ENCODE measurements at places on chromosomes 5 and 9.

- DNase-seq: no peak
Observed at GRCh38 chr9:128742401-128742800, 18.5 kb upstream of the ZDHHC12 start.

GRCh38 chr9:8088477-8088876, 288.9 kb upstream of the DMAC1 start:
- DNase-seq: no peak

- DNase-seq: no peak
Observed at GRCh38 chr5:126718236-126718868, 58.6 kb upstream of the LMNB1 start.

DNA sequence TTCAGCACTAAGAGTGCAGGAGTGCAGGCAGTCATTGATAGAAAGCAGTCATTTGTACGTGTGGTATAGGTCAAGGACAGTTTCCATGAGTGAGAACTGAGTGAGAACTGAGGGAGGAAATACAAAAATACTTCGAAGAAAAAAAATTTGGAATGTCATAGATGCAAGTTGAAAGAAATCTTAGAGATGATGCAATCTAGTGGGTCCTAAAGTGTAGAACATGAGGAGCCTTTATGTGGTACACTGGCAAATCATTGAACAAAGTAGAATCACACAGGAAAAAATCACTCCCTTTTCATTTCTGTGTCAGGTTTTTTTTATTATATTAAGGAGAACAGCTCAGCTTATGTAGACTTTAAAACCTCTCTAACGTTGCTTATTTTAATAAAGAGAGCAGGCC, 26.4 kb upstream of the SLC1A1 start:
- DNase-seq: no peak

DNA sequence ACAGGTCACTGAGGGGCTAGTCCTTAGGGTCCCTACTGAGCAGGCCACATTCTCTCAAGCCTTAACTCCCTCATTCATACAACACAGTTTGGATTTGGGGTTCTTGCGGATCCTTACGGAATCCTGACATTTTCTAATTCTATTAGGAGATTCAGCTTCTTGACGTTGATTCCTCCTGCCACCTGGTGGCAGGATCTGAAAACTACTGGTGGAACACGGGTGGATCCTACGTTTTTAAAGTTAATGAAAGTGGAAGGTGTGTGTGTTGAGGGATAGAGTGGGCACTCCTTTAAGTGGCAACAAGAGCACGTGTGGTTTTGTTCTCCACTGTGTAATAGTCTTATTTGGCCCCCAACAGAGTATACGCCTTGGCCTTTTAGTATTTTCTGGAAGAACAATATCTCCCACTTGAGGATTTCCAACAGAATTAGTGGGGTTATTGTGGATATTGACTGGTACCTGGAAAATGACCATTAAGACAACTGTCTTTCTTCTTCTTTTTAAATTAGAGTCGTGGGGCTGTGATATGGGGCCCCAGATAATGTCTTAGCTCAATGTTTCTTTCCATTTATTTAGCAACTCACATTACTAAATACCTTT, 25.2 kb downstream of the SLC28A3 start:
- peak; percentile 10 for DNase-seq

DNA sequence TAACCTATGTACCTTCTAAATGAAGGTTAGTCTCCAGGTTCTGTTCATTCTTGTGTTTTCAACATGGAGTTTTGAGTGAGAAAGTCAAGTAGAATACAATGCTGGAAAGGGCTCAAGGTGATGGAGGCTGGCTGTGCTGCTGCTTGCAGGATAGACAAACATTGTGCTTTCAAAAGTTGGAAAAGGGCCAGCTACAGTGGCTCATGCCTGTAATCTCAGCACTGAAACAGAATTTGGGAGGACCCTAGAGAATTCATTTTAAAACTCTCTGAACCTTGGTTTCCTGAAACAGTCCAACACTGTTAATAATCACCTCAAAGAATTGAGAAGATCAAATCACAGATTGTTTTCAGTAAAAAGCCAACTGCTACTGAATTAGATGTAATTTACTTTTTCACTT, 15.4 kb upstream of the IARS1 start:
- DNase-seq: no peak

- no peak for DNase-seq
Observed at GRCh38 chr5:150303660-150304386, 1.1 kb upstream of the ARSI start.

GRCh38 chr5:163504079-163504931, 1.1 kb upstream of the MAT2B start:
- peak; percentile 20 for DNase-seq

- DNase-seq: no peak
Observed at GRCh38 chr5:123093111-123093600, 4.1 kb downstream of the PRDM6 start.

DNA sequence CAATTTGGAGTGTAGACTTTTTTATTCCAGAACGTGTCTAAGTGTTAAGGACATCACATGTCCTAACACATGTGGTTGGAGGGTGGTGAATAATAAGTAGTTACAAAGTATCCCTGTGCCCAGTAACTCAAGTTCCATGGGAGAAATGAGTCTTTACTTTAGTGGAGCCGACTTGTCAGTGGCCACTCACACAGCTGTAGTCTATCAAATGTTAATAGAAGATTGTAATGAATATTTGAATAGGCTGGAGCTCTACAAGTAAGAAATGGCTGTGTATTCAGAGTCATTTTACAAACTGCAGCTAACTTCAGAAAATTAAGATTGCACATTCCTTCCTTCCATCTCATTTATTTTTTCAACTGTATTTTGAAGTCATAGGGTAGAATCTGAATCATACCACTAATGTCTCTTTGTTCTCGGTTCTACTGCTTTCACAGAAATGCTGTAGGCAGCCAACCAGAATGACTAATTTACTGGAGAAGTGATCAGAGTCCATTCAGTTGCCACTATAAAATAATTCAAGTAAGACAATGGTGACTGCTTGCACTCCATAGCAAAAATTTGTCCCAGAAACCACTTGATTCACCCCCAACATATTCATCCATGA, 394.8 kb downstream of the NR2F1-AS1 start:
- DNase-seq: no peak

GRCh38 chr9:20405616-20406015, 216.7 kb downstream of the MLLT3 start:
- DNase-seq: no peak

DNA sequence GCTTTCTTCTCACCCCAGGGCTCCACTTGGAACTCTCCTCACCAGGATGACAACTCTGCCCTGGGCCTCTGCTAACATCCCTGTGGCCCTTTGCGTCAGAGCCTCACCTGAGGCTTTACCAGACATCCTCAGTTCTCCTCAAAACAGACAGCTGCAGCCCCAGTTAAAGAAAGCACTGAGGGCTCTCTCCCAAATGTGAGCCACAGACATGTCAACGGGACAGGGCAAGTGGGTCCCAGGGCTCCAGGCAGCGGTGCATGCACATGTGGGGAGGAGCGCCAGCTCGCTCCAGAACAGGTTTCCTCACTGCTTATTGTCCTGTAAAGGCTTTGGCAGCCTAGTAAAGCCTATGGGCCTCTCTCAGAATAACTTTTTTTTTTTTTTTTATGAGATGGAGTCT, 37.3 kb downstream of the IPPK start:
- no peak for DNase-seq

DNA sequence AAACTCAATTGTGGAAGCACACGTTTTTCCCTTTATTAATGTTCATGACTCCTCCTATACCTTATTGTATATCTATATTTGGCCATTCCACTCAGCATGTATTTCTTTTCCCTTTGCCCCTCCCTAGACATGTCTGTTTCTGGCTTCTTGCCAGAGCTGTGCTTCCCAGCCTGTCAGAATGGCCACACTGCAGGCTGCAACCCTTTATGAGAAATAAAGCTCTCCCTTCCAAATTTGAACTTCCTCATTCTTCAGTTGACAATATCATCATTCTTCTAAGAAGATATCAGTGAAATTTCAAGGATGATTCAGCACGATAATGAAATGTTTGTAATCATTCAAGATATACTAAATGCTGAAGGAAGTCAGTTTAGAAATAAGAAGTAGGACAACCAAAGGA, 107.6 kb upstream of the PRSS3 start:
- DNase-seq: no peak

DNA sequence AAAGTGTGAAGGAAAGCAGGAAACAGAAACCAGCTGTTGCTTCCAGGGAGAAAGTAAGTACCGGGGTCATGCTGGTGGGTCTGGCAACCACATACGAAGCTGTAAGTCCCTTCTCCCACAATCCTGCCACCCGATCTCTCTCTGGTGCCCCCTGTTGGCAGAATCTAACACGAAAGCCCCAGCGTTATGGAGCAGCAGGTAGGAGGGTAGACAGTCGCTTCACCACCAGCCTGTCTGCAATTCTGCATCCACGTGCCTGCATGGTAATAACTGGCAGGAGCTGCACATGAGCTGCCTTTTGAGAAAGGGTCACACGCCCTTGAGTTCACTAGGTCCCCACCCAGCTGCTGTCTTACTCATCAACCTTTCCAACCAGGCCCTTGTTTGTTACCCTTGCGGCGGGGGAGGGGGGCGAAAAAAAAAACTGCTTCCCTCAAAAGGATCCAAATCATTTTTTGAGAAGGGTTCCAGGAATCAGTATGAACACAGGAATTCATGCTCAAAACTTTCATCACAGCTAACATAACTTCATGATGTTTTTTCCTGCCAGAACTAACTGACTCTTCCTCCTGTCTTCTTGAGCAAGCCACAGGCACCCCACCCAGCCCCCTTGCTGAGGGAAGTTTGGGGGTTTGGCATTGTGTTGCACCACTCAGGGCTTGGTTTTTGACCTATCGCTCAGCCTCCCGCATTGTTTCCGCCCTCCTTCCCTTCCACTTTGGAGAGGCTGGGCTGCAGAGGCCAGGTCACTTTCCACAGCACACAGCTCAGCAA, 19.6 kb upstream of the TMEM252 start:
- peak; percentile 1 for DNase-seq

- DNase-seq: peak; percentile 20
Observed at GRCh38 chr5:172005708-172006320, 624 bp downstream of the FBXW11 start.

- DNase-seq: no peak
Observed at GRCh38 chr9:1042466-1042865, 7.7 kb upstream of the DMRT2 start.

GRCh38 chr9:69431203-69431602, 106.2 kb downstream of the ENTREP1 start:
- no peak for DNase-seq

GRCh38 chr5:165565911-165566310, 2060.5 kb downstream of the MAT2B start:
- no peak for DNase-seq

DNA sequence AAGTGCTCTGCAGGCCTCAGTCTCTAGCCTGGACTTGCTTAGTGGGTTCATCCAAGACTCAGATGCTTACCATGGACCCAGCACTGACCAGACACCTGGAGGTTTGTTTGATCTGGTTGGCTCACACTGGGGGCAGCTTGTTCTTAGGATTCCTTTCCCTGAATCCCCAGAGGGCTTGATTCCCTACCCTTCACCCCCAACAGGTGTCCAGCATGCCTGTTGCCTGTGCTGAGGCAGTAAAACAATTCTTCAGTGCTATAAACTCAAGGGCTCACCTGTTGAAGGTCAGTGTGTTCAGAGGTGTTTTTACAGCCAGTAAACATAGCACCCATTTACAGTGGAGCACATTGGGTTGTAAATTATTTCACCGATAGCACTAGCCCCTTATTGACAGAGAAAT, 123.8 kb upstream of the KLF4 start:
- no peak for DNase-seq

DNA sequence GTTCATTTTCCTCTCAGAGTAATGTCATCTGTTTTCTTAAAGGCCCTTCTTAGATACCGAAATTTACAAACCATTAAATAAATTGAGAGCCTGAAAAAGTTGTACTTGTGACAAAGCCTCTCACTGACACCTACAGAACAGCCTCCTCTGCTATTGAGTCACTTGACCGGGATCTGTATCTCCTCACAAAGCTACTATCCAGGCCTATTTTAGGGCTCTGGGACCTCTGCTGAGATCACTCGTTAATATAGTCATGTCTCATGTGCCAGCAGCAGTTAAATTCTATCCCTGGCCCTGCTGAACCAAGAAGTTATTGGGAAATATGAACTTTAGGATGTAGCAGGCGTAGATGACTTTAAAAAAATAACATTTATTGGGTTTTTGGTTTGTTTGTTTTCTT, 31.1 kb downstream of the FBXO38 start:
- DNase-seq: no peak

GRCh38 chr5:158354958-158355357, 496.0 kb upstream of the CLINT1 start:
- DNase-seq: no peak

GRCh38 chr9:5113994-5114748, 71.3 kb downstream of the INSL6 start:
- DNase-seq: no peak

GRCh38 chr9:113026200-113026599, 14.2 kb upstream of the ZNF883 start:
- no peak for DNase-seq

GRCh38 chr5:4246447-4246846, 650.8 kb downstream of the IRX1 start:
- DNase-seq: no peak

DNA sequence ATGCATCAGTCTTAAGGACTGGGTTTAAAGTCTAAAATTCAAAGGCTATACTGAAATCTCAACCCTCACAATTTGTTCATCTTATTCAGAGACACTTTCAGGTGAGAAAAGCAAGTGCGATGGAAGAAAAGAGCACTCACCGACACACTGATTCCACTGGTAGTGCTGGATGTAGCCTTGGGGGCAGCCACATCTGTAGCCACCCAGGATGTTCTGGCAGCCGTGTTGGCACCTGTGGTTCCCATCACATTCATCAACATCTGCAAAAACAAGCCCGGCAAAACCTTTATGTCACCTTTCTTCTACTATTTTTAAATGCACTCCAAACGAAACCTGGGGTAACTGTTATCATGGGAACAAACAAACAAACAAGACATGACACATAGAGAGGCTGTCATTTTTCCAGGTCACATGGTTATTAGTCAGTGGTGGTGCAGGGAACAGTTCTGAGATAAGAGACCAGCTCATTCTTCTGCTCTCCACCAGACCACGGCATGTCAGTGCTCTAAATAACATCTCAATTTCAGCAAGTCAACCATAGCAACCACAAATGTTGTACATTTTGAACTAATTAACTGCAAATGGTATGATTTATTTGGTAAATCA, 188.4 kb downstream of the SLC12A2 start:
- DNase-seq: no peak

- no peak for DNase-seq
Observed at GRCh38 chr9:125632321-125633115, 74.5 kb downstream of the MAPKAP1 start.

GRCh38 chr5:89473196-89473595, 590.2 kb upstream of the MEF2C start:
- no peak for DNase-seq
